Karpas-422 (cell line): ENCODE measurements at places on chromosomes 1 and 21. TPM values are rescaled to one million over a fixed set of nuclear protein-coding genes. Genes with fewer than 3 reads are reported as not detected.

TMEM200B gene
- total RNA-seq, result not detected in 2 replicates

SPATA21 gene
- 1.2 and 1.4 TPM in 2 replicates for total RNA-seq

DYNLT4 gene
- total RNA-seq, result not detected in 2 replicates

DNA sequence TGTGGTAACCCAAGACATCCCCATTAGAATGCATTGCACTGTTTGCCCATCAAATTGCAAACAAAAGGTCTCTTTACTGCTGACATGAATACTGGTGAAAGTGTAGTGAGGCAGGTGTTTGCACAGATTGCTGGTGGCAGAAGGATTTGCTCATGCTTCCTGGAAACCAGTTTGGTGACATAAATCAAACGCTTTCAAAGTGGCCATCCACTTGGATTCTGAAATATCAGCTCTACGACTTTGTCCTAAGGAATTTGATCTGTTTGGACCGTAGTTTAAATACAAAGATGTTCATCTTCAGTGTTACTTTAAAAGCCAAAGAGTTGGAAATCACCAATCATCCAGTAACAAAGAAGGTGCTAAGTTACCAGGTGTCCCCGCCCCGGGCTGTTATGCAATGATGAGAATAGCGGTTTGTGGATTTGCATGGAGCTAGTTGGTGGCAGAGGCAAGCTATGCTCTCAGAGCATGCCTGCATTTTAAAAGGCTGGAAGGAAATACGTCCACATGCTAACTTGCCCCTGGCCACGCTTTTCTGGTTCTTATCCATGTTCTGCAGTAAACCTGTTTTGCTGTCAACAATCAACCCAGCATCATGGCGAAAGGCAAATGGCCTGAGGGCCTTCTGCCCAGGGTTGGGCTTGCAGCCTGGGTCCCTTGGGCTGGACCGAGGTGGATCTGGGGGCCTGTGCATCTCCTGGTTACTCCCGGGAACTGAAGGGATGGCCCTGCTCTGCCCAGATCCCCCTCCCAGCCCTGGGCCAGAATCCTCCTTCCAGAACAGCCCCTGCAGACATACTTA, 49.2 kb downstream of the UMODL1 start:
- peak; percentile 91 for DNase-seq

DNA sequence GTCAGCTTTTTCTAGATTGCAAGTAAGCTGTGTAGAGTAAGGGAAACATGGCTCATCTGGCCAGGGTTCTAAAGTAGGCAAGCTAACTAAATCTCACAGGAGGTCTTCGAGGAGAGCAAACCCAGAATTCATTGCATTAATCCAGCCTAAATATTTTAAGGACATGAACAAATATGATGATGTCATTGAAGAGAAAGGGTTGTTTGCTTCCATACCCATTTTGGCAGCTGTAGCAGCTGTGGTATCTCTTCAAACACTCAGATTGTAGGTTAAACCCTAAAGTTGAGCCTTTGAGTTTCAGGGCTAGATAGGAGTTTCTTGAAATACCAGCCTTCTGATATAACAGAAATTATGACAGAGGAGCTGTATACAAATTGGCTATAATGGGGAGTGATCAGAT, 200.5 kb upstream of the C1orf105 start:
- DNase-seq, result no peak

GRCh38 chr1:17545356-17545755, 5.9 kb downstream of the ARHGEF10L start:
- DNase-seq, result no peak

DNA sequence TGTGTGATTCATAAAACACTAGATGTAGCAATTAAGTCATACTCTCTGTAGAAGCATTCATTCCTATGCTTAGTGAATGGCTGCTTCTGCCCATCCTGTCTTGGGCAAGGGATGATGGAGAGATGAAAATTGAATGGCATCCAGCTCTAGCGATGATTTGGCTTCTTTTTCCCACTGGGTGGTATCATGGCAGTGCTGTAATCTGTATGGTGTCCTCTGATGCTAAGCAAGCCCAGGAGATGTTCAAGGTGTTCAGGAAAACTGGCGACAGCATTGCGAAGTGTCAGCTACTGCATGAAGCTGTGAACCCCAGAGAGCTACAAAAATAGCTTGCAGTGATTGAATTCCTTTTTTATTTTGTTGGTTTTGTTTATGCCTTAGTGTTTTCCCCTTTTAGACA, 48.9 kb upstream of the LEPR start:
- DNase-seq, result no peak

- DNase-seq, result no peak
These were observed 118.2 kb downstream of the OSBPL9 start for GRCh38 chr1:51734896-51735745.

GRCh38 chr1:223116950-223117349, 26.1 kb downstream of the TLR5 start:
- no peak for DNase-seq
